C1 segment of cervical spinal cord (tissue), 14 donors: ENCODE measurements at places on chromosomes 3 and 15.

DNA sequence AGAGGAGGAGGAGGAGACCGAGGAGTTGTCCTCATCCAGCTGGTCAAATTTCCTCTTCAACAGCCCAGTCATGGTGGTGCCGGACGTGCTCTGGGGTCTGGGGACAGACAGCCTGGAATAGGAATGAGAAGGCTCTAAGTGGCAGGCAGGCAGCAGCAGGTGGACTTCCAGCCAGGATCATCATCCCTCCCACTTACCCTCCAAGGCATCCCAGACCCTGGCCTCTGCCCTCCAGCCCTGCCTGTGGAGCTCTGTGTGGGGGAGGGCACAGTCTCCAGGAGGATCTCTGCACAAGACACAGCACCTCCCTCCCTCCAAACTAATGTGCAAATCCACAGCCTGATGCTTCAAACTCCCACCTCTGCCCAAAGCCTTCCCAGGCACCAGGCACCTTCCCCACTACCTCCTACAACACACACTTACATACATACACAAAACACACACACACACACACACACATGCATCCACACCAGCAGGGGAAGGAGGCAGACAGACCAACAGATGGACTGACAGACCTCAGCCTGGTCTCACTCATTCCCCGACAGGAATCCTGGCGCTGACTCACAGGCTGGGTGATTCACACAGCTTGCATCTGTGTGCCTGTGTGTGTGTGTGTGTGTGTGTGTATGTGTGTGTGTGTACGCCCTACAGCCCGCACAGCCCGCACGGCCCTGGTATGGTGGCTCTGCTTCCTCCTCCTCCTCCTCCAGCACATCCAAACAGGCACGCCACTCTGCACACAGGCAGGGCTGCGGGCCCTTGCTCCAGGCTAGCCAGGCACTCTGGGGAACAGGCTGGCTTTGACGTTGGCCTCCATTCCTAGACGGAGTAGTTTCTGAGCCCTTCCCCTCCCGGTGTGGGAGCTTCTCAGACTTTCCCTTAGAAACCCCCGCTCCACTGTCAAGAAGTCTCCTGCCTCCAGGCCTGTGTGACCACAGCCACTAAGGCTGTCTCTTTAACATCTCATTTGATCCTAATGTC lies 6.5 kb downstream of the CSRNP1 start:
- peak; percentile 46 for DNase-seq

GRCh38 chr15:66850078-66850991 lies 148.3 kb downstream of the SMAD6 start:
- DNase-seq: no peak

DNA sequence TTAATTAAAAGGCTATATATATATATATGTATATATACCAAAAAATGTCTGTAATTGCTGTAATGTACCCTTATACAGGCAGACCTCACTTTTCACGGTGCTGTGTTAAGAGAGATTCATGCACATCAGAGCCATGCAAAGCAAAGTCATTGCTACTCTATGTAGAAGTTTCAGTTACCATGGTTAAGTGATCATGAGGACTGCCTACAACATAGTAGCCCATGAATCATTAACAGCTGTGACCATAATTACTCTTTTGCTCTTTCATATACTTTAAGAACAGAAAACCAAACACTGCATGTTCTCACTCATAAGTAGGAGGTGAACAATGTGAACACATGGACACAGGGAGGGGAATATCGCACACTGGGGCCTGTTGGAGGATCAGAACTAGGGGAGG lies 225.3 kb upstream of the EPHA3 start:
- no peak for DNase-seq

DNA sequence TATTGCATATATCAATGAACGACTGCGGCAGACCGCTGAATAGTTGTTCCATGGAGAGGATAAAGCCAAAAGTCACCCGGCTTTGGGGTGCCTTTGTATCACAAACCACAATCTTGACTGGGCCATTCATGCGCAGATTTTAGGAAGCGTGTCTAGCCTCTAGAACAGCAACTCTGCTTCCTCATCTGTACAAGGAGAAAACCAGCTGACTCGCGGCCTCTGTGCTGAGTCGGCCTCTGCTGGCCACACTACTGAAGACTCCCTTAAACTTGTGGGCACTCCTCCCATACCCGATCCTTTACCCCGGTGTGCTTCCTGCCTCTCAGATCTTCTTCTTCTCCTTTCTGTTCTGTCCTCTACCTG lies 872 bp downstream of the DLEC1 start:
- DNase-seq: peak; percentile 10

DNA sequence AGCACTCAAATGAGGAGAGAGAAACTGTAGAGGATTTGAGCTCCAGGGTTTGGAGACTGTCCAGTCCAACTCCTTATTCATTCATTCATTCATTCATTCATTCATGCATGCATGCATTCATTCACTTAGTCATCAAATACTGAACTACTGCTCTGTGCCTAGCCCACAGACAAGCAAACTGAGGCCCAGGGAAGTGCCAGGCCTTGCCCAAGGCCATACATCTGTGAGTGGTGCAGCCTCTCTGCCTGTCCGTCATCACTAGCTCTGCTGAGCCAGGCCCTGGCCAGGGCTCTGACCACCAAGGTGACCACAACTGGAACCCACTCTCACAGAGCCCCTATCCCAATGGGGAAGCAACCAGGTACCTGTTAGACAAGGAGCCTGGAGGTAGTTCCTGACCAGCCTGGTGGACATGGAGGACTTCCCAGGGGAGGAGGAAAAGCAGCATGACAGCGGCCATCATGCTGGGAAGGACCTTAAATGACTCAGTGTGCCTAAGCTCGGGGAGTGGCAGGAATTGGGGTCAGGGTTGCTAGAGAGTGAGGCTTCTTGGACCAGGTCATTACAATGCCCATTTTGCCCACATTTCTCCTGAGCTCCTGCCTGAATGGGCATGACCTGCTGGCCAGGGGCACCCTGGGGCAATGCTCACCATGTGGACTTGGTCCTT lies 27.5 kb upstream of the RPL29 start:
- no peak for DNase-seq

GRCh38 chr15:89330119-89330518 lies 4.5 kb downstream of the POLG start:
- no peak for DNase-seq

GRCh38 chr3:108907194-108907593 lies 46.5 kb downstream of the GUCA1C start:
- DNase-seq: no peak

DNA sequence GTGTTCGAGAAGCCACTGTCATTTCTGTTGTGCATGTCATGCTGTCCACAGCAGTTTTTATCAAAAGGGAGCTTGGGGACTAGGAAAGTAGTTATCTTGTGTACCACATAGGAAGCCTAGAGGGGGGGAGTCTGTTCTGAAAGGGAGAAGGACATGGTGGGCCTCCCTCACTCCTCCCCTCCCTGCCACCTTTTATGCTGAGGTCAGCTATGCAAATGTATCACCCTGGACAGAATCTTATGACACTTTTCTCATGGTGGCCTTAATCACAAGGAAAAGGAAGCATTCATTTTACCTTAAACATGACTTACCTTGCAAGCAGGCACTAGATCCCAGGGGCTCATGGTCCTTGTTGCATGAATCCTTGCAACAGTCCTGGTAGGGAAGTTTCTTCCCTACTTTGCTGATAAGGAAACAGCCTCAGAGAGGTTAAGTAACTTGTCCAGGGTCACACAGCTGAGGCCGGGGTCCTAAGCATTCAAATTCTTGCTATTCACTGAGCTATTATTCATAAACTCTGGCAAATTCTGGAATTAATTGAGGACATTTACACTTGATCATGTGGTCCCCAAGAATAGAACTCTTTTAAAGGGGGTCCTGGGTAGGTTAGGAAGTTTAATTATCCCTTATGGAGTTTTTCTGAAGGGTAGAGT lies 81.1 kb upstream of the SLC6A1 start:
- no peak for DNase-seq

DNA sequence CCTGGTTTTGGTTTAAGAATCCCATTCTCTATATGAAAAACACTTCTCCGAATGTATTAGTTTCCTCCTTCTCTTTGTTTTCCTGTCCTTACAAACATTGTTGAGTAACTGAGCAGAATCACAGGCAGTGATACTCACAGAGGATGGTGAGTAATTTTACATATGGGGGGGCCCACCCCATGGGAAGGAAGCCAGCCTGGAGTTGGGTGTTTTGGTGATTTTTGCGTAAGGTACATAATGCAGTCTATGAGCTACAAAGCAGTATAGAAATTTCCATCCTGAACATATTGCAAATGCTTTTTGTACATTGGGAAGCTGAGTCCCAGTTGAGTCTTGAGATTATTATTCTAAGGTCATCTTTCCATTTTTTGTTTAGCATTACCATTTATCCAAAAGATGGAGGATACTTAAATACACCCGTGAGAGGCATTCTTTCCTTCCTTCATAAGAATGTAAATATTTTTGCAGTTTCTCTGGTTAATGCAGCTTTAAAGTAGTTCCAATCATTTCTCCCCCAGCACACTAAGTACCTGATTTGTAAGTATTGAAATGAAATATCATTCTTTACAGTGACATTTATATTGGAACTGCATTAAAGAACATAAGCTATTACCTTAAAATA lies 476.8 kb downstream of the AGBL1 start:
- no peak for DNase-seq

- DNase-seq: no peak
Measured at GRCh38 chr3:46482632-46483350, 15.0 kb upstream of the RTP3 start.

DNA sequence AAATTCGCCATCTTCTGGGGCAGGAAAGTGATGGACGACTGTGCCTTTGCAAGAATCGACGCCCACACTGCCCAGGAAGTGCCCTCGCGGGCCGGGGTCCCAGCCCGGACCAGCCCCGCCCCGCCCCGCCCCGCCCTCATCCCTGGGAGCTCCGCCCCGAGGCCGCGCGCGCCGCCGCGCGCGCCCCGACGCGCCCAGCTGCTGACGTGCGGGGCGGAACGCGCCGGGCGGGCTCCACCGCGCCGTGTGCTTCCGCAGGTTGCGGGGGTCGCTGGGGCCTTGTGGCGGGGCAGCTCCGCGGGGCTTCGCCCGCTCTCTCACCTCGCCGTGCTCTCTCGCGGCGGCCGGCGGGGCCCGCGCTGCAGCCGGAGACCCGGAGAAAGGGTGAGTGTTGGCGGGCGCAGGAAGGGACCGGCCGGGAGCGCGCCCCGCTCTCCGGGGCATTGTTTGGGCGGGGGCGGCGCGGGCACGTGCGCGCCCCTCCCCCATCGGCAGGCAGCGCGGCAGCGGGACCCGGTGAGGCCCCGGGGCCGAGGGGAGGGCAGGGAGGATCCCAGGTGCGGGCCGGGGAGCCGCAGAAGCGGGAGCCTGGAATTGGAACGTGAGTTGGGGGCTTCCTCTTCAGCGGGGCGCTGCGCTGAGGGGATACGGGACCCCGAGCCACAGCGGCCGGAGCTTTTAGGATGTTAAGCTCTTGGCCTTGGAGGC lies at the start of gene YEATS2:
Gene YEATS2 (plus strand): TSS at position 188 of the 708 bp plus-strand sequence. CDS start 17,366 bp downstream, outside the sequence.
- peak; percentile 82 for DNase-seq

DNA sequence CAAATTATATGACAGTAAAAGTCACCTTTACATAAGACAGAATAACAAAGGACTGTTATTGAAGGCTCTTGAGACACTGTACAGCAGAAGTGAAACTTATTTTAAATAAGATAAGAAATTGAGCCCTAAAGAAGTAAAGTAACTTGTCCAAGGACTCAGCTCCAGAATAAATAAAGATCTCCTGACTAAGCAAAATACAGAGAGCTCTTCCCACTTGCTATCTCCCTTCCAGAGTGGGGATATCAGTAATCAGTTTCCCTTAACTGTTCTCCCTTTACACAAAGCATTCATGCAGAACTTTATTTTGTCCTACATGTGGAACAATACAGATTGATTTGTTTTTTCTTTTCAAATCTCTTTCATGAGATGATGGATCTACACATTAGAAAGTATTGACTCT lies 129.5 kb upstream of the BHLHE40 start:
- DNase-seq: no peak

DNA sequence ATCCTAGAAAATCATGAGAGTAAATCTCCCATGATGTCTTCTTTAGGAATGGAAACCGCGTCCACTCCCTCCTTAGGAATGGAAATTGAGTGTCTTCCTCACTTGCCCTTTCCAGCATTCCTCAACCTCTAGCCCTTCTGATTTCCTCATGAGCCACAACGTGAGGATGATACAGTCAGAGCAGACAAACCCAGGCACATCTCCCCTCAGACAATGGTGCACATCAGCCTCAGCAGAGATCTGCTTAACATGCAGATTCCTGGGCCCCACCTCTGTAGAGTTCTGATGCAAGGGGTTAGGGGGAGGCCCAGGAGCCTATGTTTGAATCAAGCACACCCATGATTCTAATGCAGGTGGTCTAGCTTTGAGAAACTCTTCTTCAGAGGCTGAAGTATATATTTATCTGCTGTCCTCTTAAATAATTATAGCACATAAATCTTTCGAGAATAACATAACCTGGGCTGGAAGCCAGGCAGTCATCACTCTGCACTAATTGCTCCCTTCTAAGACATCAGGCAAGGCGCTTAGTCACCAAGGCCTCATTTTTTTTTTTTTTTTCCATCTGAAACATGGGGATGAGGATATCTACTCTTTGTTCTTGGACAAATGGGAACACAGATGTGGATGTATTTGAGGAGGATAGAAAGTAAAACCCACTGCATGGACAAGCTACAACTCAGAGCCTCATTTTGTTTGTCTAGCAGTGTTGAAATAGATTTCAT lies 81.7 kb downstream of the PRICKLE2 start:
- no peak for DNase-seq

DNA sequence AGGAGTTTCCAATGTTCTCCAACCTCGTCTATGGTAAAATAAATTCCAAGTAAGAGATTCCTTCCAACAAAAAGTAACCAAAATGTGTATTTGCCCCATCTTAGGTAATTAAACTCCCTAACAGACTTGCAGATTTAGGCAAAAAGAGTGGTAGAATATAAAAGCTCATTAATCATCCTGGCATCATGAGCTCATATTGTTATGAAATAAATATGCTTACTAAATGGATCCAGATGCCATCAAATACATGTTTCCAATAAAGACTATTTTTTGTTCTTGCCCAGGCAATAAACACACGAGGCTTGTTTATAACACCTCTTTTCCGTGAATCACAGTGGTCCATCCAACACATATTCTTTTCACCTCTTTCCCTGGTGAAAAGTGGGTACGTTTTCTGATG lies 189.4 kb downstream of the THSD4 start:
- DNase-seq: no peak
